ENCODE measurements at places on chromosomes 5 and 9.

DNA sequence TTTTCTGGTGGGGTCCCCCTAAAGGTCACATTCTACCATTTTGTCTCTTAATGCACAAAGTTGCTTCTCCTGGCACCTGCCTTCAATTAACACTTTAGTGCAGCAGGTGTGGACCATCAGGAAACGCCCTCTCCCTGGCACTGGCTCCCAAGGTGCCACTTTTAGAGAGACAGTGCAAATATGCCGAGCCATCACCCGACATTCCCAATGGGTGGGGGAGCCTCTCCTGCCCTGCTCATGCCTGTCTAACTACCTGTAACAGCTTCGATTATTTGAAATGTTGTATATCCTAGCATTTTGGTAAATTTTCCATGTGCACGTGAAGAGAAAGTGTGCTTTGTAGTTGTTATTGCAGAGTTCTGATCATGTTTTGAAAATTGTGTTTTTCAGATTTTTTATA is 13.2 kb upstream of the LRRC14B start:
- no peak for DNase-seq

DNA sequence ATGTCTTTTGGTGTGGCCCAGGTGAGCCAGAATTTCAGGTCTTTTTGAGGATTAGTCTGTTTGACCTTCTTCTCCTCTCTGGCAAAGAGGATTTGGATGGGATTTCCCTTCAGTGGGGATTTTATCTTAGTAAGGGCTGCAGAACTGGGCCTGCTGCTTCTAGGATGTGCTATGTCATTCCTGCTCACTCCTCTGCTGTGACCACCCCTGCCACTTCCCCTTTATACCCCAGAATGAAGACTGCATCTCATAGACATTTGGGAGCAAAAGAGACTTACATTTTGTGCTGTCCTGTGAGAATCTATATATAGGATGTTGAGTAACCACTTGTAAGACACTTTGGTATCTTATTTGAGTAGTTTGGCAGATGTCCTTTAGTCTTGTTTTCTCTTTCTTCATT is 76.2 kb downstream of the ARHGAP26 start:
- no peak for DNase-seq

DNA sequence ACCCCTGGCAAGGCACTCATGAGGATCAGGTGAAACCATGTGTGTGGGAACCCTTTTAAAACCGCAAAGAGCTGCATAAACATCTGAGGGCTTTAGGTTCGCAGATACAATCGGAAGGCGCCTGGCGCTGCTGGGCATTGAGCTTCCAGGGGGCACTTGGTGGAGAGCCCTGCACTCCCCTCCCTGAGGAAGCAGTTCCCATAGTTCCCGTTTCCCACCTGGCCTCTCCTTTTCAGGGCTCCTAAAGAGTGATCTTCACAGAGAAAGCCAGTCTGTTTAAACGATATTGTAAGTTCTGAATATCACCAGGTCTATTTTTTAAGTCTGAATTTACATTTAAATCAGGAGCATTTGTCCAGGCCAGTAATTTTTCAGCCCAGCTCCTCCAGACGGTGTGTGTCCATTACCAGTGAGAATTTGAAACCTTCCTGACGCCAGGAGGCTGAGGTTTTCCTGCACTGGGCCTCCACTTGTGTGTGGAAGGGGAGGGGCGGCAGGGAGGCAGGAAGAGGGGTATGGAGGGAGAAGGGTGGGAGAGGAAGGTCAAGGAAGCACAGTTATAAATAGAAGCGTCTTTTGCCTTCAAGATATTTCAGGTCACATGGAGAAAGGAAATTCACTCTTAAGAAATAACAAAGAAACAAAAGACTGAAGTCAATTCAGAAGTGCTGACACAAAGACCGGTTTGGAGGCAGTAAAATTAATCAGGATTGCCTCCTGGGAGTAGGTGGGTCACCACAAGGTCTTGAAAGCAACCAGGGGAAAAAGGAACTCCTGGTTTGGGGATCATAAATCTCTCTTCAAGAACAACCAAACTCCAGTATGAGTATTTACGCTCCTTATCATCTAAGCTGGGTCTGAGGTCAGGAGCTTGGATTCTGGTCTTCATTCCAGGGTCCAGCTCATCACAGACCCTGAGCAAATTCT is 14.3 kb upstream of the MGAT1 start:
- DNase-seq: no peak

GRCh38 chr9:115262477-115262876 is 144.5 kb upstream of the TNC start:
- no peak for DNase-seq

- DNase-seq: no peak
Observed at GRCh38 chr5:112533362-112533761, 114.3 kb upstream of the EPB41L4A start.

- no peak for DNase-seq
Observed at GRCh38 chr5:137888466-137888862, 793 bp upstream of the PKD2L2 start.

DNA sequence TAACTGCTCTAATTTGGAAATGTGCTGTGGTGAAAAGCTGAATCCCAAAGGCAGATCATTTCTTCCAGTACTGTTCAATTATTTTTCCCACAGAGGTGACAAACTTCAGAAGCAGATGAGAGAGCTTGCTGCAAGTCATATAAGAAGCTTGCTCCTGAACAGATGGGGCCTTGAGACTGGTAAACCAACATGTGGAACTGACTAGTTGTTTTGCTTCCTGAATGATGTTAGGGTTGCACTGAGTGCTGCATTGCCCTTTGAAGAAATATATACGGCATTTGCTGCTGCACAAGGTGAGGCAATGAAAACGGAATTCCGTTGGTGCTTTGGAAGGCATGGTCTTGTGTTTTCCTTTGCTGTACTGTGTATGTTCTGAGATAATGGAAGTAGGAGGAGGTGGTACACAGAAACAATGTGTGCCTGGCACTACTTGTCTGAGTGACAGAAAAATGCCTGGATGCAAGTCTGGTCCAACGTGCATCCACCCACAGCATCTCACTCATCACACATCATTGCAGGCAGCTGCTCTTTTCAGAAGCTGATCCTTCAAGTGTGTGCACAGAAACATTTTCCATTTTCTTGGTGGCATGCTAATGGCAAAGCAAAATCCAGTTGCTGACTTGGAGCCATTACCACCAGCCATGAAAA is 76.9 kb downstream of the ANKH start:
- no peak for DNase-seq

GRCh38 chr9:128716581-128717254 is 7.2 kb downstream of the ZDHHC12 start:
- no peak for DNase-seq

- no peak for DNase-seq
Observed at GRCh38 chr9:101030086-101030391, 1.5 kb downstream of the PLPPR1 start.

- DNase-seq: no peak
Observed at GRCh38 chr5:20229303-20230005, 241.5 kb upstream of the CDH18 start.

DNA sequence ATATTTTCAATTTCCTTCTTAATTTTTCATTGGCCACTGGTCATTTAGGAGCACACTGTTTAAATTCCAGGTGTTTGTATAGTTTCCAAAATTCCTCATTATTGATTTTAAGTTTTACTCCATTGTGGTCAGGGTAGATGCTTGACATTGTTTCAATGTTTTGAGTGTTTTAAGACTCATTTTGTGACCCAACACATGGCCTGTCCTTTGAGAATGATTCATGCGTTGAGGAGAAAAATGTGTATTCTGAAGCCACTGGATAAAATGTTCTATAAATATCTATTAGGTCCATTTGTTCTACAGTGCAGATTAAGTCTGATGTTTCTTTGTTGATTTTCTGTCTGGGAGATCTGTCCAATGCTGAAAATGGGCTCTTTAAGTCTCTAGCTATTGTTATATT is 24.4 kb upstream of the FNIP1 start:
- DNase-seq: no peak

DNA sequence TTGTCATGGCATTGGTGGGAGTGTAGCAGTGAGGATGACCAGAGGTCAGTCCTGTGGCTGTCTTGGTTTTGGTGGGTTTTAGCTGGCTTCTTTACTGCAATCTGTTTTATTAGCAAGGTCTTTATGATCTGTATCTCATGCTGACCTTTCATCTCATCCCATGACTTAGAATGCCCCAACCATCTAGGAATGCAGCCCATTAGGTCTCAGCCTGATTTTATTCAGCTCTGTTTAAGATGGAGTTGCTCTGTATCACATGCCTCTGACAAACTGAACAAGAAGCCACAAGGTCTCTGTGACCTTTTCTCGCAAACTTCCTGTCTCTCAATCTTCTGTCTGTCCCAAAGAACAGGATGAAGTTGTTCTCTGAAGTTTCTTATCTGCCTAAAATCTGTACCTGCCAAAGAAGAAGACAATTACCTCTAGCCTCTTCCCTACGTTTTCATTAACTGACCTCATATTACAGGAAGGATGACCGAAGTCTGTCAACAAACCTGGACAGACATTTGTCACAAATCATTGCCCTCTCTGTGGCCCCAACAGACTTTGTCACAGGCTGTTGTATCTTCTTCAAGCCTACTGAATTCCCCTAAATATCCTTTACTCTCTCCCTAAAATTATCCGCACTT is 284.2 kb upstream of the SEMA6A start:
- DNase-seq: no peak

- no peak for DNase-seq
Observed at GRCh38 chr5:58410441-58410840, 49.4 kb downstream of the PLK2 start.

GRCh38 chr9:114989600-114990410 is 59.4 kb upstream of the TNFSF8 start:
- DNase-seq: peak; percentile 5

GRCh38 chr5:41071975-41072374 is 833 bp upstream of the MROH2B start:
- DNase-seq: no peak

DNA sequence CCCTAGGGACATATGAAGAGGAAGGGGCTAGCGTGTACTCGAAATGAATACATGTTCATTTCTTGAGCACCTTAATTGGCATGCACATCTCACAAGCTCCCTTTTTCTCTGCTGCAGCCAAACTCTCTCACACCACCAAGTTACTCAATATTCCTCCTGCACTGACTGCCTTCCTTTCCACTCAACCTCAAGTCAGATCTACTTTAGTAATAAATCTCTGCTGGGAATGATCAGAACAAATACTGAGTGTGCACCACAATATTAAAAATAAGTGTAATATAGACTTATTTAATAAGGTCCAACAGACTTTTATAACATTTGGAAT is 995.8 kb upstream of the WWC1 start:
- DNase-seq: no peak

GRCh38 chr5:170648541-170648940 is 135.0 kb upstream of the GABRP start:
- no peak for DNase-seq

DNA sequence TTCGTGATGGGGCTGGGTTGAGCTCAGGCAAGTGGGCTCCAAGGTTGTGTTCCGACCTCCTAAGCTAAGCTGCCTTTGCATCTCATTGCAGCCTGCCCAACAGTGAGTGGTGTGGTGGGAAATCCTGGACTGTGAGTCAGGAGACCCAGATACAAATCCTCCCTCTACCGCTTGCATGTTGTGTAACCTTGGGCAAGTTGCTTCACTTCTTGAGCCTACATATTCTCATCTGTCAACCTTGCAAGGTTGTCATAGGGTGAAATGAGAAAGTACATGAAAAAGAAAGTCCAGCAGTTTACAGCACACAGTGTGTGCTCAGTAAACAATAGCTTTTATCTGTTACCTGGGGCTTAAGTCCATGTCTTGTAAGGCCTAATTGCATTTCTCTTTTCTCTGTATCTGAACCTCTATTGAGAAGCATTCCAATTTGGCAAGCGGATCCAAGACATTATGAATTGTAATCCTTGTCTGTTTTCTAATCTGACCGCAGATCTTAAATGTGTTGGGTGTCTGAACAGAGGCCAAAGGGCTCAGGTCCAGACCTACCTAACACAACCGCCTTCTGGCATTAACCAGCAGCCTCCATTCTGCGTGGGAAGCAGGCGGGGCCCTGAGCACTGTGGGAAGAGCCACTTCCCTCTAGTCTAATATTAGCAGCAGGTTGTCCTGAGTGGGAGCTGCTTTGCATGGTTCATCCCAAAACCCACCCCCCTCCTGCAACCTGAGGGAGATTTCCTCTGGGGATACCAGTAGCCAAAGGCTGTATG is 1.8 kb upstream of the GALNT12 start:
- DNase-seq: no peak

DNA sequence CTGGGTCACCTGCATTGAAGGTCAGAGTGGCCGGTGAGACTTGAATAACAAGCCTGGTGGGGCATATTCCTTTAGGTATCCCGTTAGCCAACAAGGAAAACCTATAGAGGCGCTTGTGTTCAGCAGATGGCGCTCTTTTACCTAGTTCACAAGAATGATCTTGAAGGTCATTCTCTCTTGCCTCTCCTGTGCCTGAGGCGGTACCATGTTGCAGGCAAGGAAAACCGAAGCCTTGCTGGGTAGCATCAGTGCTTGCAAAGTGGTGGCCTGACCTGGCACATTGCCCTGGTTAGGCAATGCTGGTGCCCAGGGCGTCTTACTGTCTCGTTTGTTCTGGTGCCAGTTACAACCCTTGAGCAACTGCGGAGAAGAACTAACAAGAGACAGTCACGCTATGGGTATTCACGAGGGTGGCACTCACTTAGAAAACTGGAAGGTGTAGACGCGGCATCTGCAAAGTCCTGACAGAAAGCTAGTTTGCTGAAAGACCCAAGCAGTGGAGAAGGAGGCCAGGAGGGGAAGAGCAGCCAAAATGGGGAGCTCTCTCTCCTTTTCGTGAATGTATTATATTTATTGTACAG is 56.7 kb downstream of the AOPEP start:
- peak; percentile 4 for DNase-seq

DNA sequence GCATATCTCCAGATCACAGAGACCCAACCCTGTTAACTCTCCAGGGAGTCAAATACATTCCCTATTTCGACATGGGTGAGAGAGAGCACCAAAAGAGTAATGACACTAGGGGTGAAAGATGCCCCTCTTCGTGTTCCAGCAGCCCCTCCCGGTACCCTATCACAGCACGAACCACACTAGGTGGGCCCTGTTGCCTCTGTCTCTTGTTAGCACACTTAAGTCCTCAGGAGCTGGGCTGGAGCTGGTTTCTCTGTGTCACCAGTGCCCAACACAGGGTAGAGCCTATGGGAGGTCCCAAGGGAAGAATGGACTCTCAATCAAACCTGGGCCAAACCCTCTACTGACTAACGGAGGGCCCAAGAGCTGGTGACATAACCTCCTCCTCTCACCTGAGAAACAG is 1.2 kb downstream of the CDK20 start:
- DNase-seq: no peak

DNA sequence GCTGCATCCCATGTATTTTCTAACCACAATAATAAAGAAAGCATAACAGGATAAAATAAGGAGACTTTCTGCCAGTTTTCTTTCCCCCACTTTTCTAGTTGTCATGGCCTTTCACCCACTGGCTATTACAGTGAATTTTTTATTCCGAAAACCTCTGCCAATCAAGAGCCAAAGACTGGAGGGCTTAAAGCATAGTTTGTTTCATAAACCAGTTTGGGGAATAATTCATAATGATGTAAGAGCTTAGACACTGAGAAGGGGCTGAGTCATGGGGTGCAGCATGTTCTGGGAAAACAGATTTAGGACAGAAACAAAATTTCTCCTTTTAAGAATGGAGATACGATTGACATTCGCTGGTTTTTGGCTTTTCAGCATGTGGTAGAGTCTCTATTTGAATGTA is 4.4 kb upstream of the GLIPR2 start:
- DNase-seq: no peak

GRCh38 chr5:32225445-32225844 is 51.3 kb upstream of the GOLPH3 start:
- DNase-seq: no peak
